CD4-positive, CD25-positive, alpha-beta regulatory T cell (primary cell): ENCODE measurements at places on chromosomes 4 and X. TPM values are rescaled to one million over a fixed set of nuclear protein-coding genes. Genes with fewer than 3 reads are reported as not detected.

- DNase-seq = no peak
- H3K27ac ChIP-seq = no peak overlapping the region
- no peak overlapping the region for H3K4me3 ChIP-seq
- no peaks in the 10 kb centered on the region for H3K36me3 ChIP-seq
- no peaks in the 10 kb centered on the region for H3K4me1 ChIP-seq
Observed at GRCh38 chr4:185859111-185859510, 47.1 kb upstream of the SORBS2 start.

The TRO gene
- total RNA-seq = 0.47 TPM

DNA sequence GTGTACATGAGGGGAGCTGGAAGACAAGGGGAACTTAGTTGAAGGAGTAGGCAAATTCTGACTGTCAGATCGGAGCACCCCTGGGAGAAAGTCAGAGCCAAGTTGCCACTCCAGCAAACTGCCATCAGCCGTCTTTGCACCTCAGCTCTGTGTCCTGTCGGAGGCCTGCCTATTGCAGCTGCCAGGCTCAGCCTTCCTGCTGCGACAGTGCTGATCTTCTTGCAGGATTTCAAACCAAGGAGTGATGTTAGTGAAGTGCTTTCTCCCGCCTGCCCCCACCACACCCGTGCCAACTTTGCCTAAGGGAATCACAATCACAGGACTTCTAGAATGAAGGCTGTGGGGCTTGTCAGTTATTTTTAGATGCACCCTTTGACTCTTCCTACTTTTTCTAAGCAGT is 185.3 kb downstream of the KIT start:
- H3K27ac ChIP-seq = no peak overlapping the region
- H3K4me3 ChIP-seq = no peak overlapping the region
- H3K27me3 ChIP-seq = no peaks in the 10 kb centered on the region
- DNase-seq = no peak
- H3K4me1 ChIP-seq = no peaks in the 10 kb centered on the region

DNA sequence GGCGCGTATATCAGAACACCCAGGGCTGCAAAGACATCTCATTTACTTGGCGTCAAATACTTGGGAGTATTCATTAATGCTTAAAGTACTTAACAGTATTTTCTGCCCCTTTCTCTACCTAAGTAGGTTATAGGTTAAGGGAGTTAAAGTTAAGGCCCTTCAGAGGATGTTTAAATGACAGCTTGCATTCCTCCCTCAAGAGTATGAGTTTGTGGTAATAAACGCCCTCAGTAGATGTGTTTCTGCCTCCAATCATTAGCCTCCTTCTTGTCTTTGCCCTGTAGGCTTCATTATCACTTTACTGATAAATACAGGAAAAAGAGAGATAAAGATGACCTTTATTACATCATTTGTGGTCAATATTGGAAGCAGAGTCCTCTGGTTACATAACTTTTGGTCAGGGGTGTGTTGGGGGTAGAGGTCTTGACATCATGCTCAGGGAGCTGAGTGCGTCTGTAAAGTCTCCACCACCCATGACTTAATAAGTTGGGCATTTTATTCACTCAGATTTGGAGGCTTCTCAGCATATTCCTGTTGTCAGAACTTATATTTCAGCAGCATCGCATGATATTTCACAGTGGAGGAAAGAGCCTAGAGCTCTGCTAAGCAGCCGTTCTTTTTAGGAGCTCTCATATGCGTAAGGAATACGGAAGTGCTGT is 145.9 kb downstream of the CPE start:
- no peak for DNase-seq
- no peaks in the 10 kb centered on the region for H3K4me1 ChIP-seq
- H3K4me3 ChIP-seq = no peak overlapping the region

GRCh38 chr4:25449688-25450087 is 72.6 kb downstream of the ANAPC4 start:
- DNase-seq = no peak
- no peak overlapping the region for H3K4me3 ChIP-seq
- H3K27ac ChIP-seq = no peak overlapping the region
- H3K36me3 ChIP-seq = no peaks in the 10 kb centered on the region
- H3K27me3 ChIP-seq = peaks cover 2% of the 10 kb centered on the region

- no peaks in the 10 kb centered on the region for H3K27me3 ChIP-seq
- H3K4me1 ChIP-seq = no peaks in the 10 kb centered on the region
- DNase-seq = no peak
- H3K4me3 ChIP-seq = no peak overlapping the region
- no peaks in the 10 kb centered on the region for H3K36me3 ChIP-seq
- no peak overlapping the region for H3K27ac ChIP-seq
Observed at GRCh38 chr4:103305355-103305754, 107.2 kb upstream of the CENPE start.

DNA sequence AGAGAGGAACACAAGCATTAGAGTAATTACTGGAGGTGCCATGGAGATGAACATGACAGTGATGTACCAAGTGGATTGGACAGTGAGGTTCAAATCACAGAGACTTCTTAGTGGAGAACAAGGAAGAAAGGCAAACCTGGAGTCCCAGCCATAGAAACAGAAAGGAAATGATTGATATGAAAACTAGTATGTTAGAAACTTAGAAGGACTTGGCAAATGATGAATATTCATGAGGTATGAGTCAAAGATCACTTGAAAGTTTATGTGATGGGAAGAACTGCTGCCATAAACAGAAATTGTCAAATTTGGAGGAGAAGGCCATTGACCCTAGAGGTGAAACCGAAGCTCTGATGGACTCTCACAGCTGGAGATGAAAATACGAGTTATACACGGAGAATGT is 88.2 kb downstream of the PHOX2B start:
- DNase-seq = no peak
- no peak overlapping the region for H3K27ac ChIP-seq
- no peaks in the 10 kb centered on the region for H3K36me3 ChIP-seq
- no peaks in the 10 kb centered on the region for H3K27me3 ChIP-seq
- no peak overlapping the region for H3K4me3 ChIP-seq

- no peaks in the 10 kb centered on the region for H3K36me3 ChIP-seq
- no peak overlapping the region for H3K4me3 ChIP-seq
- no peak for DNase-seq
- no peaks in the 10 kb centered on the region for H3K4me1 ChIP-seq
- no peak overlapping the region for H3K27ac ChIP-seq
Observed at GRCh38 chrX:30904632-30905031, 15.6 kb upstream of the TAB3 start.

DNA sequence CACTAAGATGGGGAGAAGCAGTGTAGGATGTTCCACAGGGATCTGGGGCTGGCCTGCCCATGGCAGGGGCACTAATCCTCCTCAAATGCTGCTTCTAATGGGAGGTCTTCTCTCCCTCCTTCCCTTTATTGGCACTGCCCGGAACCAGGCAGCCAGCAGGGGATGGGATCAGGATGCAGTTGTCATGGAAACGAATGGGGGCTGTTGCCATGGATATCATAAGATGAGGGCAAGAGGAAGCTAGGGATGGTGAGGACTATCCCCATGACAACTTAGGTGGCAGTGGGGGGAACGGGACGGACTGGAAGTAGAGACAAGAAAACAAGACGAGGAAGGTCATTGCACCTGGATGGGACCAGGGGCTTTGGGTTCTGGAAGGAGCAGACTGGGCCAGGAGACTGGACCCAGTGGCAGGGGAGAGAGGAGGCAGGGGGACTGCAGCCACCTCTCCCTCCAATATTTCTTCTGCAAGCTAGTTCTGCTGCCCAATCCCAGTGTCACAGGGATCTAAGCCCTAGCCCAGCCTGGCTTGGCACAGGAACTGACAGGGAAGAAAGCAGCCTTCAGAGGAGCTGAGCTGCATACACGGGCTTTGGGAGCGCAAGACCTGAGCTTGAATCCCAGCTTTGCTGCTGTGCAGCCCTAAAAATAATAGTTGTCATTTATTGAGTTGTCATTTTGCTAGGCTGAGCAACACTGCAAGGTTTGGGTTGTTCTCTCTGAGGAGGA is 19.0 kb downstream of the IQSEC2 start:
- no peaks in the 10 kb centered on the region for H3K4me1 ChIP-seq
- no peak overlapping the region for H3K4me3 ChIP-seq
- no peak overlapping the region for H3K27ac ChIP-seq

DNA sequence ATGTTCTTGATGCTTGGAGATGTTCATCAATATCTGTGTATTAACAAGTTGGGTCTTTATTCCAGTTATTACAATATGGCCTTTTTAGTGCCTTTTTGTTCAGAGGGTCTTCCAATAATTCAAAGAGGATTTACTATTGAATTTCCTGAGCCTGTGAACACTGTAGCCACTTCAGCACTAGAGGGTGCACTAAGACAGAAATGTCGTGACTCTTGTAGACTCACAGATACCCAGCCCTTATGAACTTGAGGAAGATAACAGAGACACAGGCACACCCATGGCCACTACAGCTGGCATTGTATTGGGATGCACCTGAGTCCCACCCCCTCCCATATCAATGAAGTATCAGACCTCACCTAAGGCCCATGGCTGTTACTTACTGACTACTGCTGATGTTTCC is 54.4 kb upstream of the ACTRT1 start:
- H3K27me3 ChIP-seq = no peaks in the 10 kb centered on the region
- H3K27ac ChIP-seq = no peak overlapping the region
- H3K4me3 ChIP-seq = no peak overlapping the region
- no peaks in the 10 kb centered on the region for H3K36me3 ChIP-seq
- DNase-seq = peak; percentile 6

GRCh38 chrX:111874241-111874640 is 1.7 kb upstream of the TRPC5OS start:
- H3K36me3 ChIP-seq = no peaks in the 10 kb centered on the region
- no peak overlapping the region for H3K4me3 ChIP-seq
- H3K27me3 ChIP-seq = peaks cover 2% of the 10 kb centered on the region
- no peak overlapping the region for H3K27ac ChIP-seq

DNA sequence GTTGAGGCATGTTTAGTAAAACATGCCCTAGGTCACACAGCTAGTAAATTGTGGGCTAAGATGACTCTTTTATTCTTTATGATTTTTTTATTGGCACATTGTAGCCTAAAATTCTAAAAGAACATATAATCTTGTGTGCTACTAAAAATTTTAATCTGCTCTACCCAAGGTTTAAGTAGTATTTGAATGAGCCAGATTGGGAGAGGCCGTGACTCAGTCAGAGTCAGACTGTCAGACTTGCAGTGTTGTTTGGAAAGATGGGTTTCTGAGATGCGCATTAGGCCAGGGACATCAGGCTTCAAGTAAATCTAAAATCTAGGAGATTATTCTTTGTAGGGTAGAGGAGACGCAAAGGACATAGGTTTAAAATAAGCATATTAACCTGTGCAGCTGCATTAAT is 30.7 kb upstream of the TMPRSS11E start:
- no peaks in the 10 kb centered on the region for H3K36me3 ChIP-seq
- DNase-seq = no peak
- no peaks in the 10 kb centered on the region for H3K27me3 ChIP-seq
- H3K4me1 ChIP-seq = no peaks in the 10 kb centered on the region

- no peak overlapping the region for H3K27ac ChIP-seq
- H3K4me1 ChIP-seq = peaks cover 2% of the 10 kb centered on the region
- peaks cover 37% of the 10 kb centered on the region for H3K36me3 ChIP-seq
- no peak for DNase-seq
Observed at GRCh38 chr4:38138363-38138762, 178.2 kb downstream of the PTTG2 start.

DNA sequence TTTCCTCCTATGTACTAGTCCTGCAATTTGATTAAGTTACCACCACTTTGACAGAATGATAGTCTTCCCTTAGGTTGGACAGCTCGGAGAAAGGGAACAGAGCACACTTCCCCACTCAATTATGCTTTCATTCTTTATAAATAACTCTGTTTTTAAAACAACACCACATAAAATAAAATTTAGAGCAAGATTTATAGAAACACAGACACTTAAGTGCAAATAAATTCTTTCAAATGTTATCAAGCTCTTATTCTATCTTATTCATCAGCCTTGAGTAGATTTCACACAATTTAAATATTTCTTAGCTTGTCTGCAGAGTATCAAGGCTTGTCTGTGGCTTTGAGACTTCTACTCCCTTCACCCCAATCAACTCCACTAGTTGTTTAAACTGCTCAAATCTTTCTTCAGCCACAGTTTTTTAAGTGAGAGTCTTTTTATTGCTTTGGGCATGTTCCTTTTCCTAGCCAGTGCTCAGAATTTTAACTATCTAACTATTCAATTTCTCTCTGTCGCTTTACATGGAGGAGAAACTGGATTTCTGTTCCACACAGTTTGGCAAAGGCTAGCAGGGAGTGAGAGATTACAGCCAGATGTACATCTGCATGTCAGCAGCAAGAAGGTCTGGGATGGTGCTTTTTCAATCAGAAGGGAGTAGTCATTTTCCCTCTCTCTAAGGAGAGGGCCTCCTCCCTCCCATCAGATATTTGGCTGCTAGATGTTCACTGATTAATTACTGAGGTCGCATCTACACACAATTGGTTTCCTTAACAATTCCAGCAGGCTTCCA is 53.1 kb upstream of the PLAC1 start:
- no peaks in the 10 kb centered on the region for H3K27me3 ChIP-seq
- H3K27ac ChIP-seq = no peak overlapping the region
- DNase-seq = no peak
- H3K4me1 ChIP-seq = no peaks in the 10 kb centered on the region
- no peak overlapping the region for H3K4me3 ChIP-seq

The NLGN4X gene
- not detected for total RNA-seq

The MAGEC3 gene
- total RNA-seq = not detected

The HSFX2 gene
- not detected for total RNA-seq

DNA sequence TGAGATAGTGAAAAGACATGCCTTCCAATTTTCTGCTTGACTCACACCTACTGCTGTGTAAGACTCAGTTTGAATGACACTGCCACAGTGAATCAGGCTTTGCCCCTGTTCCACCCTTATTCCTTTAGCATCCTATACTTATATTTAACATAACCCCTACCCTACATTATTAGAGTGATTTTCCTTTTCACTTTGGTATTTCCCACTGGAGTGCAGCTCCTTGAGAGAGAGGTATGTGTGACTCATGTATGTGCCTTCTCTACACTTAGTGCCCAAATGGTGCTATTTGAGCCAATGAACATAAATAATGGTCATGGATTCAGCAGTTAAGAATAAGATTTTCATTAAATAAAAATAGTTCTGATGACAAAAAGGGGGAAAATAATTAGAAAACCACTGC is 69.5 kb downstream of the RRAGB start:
- H3K36me3 ChIP-seq = no peaks in the 10 kb centered on the region
- H3K27me3 ChIP-seq = no peaks in the 10 kb centered on the region
- no peak overlapping the region for H3K4me3 ChIP-seq
- DNase-seq = no peak

DNA sequence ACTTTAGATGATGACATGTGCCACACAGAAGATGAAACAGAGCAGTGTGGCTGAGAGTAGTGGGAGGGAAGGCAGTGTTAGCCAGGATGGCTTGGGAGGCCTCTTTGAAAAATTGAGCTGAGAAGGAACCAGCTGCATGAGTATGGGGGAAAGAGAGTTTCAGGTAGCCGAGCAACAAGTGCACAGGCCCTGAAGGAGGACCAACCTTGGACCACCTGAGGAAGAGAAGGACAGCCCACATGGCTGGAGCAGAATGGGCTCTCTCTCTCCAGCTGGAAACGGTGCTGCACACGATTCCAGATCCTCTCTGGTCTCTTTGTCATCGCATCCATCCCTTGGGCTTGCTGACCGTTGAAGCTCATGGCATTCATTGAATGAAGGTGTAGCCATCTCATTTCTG is 23.9 kb upstream of the BCOR start:
- no peaks in the 10 kb centered on the region for H3K4me1 ChIP-seq
- no peak for DNase-seq
- no peak overlapping the region for H3K27ac ChIP-seq
- no peaks in the 10 kb centered on the region for H3K27me3 ChIP-seq
- H3K36me3 ChIP-seq = no peaks in the 10 kb centered on the region
- H3K4me3 ChIP-seq = no peak overlapping the region

- H3K4me3 ChIP-seq = no peak overlapping the region
- no peaks in the 10 kb centered on the region for H3K36me3 ChIP-seq
- no peaks in the 10 kb centered on the region for H3K4me1 ChIP-seq
- DNase-seq = no peak
Observed at GRCh38 chr4:56156141-56156540, 207.4 kb downstream of the CEP135 start.
